ENCODE measurements at places on chromosomes 13 and 19. TPM values are rescaled to one million over a fixed set of nuclear protein-coding genes. Genes with fewer than 3 reads are reported as not detected.

PSG2 gene
- total RNA-seq = not detected

PRSS57 gene
- 0.13 TPM for total RNA-seq

NANOS3 gene
- total RNA-seq = 3.9 TPM

UHRF1 gene
- 45.2 TPM for total RNA-seq

IL17D gene
- 1.0 TPM for total RNA-seq

LYPD3 gene
- 0.78 TPM for total RNA-seq

SLC7A9 gene
- 0.67 TPM for total RNA-seq

ZNF835 gene
- total RNA-seq = not detected

ACP5 gene
- total RNA-seq = 0.29 TPM

ZNF546 gene
- 2.1 TPM for total RNA-seq

SPIB gene
- 0.25 TPM for total RNA-seq

ZNF382 gene
- 0.03 TPM for total RNA-seq

ZNF439 gene
- total RNA-seq = not detected

LILRA1 gene
- total RNA-seq = not detected

OR7A5 gene
- not detected for total RNA-seq

TMED1 gene
- 29.8 TPM for total RNA-seq

SIGLEC12 gene
- total RNA-seq = not detected

LILRB4 gene
- total RNA-seq = 0.07 TPM

KLK14 gene
- 0.50 TPM for total RNA-seq

BEST2 gene
- not detected for total RNA-seq

RDH8 gene
- 0.28 TPM for total RNA-seq

SPACA6 gene
- total RNA-seq = 15.0 TPM

IGFLR1 gene
- total RNA-seq = 12.6 TPM

WDR88 gene
- total RNA-seq = not detected

INTS6 gene
- total RNA-seq = 10.0 TPM

LYL1 gene
- total RNA-seq = 0.72 TPM
